Endodermal cell (in vitro differentiated cells): ENCODE measurements at places on chromosomes 1 and 21. TPM values are rescaled to one million over a fixed set of nuclear protein-coding genes. Genes with fewer than 3 reads are reported as not detected.

DNA sequence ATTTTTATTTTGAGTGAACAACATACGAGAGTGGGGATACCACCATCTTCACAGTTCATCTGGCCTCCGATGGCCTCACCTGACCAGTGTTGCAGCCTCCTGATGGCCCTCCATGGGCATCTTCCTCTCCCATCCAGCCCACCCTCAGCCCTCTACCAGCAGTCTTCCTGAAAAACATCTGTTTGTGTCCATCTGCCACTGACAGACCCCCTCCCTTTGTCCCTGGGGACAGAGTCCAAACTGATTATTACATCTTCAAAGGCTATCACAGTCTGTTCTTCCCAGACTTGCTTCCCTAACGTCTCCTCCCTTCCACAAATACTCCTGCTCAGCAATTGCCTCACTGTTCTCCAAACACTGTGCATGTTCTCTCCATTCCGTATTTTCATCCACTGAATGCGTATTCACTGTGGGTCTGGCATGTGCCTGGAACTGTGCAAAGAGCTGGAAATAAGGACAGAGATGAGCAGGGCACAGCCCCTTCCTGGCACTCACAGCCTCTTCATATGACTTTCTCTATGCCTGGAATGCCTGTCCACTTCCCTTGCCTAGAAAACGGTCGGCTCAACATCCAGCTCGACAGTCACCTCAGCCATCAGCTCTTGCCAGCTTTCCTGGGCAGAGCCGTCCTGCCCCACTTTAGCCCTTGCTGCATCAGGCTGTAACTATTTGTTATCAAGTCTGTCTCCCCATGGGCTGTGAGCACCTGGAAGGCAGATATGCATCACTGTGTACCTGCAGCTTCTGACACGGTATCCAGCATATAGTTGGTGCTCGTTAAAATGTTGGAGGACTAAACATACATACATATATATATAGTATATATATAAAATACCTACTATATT lies 8.3 kb upstream of the ATF3 start:
- no peak overlapping the region for H3K4me3 ChIP-seq
- H3K36me3 ChIP-seq = no peaks in the 10 kb centered on the region
- peaks cover 49% of the 10 kb centered on the region for H3K27me3 ChIP-seq
- peaks cover 7% of the 10 kb centered on the region for H3K4me1 ChIP-seq
- peak; percentile 36 for DNase-seq
- no peak overlapping the region for H3K27ac ChIP-seq

DNA sequence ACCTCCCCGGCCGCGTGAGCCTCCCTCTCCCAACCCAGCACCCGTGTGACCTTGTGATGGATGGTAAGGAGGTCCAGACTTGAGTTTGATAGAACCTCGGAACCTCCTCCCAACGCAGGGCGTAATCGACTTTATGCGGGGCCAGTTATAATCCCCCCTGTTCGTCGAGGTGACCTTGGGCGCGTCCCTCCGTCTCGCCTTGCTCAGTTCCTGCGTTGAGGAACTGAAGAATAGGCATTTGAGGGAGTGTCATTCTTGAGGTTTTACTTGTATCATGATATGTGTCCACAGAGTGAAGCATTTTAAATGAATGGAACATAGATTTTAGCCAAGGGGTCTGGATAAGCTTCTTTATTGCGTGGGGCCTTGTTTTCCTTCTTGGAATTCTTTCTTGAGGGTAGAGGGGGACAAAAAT lies 433 bp downstream of the TIMM17A start:
- peak overlapping the region; percentile 99 for H3K4me3 ChIP-seq
- H3K4me1 ChIP-seq = peaks cover 2% of the 10 kb centered on the region
- no peak overlapping the region for H3K27ac ChIP-seq

GRCh38 chr1:55483523-55483922 lies 268.4 kb upstream of the USP24 start:
- H3K4me3 ChIP-seq = no peak overlapping the region
- no peaks in the 10 kb centered on the region for H3K4me1 ChIP-seq
- no peaks in the 10 kb centered on the region for H3K36me3 ChIP-seq
- DNase-seq = no peak

- no peak overlapping the region for H3K27ac ChIP-seq
- no peaks in the 10 kb centered on the region for H3K27me3 ChIP-seq
- no peak for DNase-seq
- H3K4me3 ChIP-seq = no peak overlapping the region
These were observed 36.8 kb downstream of the MAP10 start for GRCh38 chr1:232841823-232842565.

- H3K27me3 ChIP-seq = no peaks in the 10 kb centered on the region
- no peak overlapping the region for H3K27ac ChIP-seq
- H3K4me1 ChIP-seq = peaks cover 18% of the 10 kb centered on the region
- H3K36me3 ChIP-seq = peaks cover 4% of the 10 kb centered on the region
These were observed 49.1 kb downstream of the ATP2B4 start for GRCh38 chr1:203675596-203676347.

GRCh38 chr1:184487531-184488193 lies 100.8 kb downstream of the C1orf21 start:
- no peak overlapping the region for H3K27ac ChIP-seq
- H3K4me1 ChIP-seq = peaks cover 4% of the 10 kb centered on the region
- no peak overlapping the region for H3K4me3 ChIP-seq

DNA sequence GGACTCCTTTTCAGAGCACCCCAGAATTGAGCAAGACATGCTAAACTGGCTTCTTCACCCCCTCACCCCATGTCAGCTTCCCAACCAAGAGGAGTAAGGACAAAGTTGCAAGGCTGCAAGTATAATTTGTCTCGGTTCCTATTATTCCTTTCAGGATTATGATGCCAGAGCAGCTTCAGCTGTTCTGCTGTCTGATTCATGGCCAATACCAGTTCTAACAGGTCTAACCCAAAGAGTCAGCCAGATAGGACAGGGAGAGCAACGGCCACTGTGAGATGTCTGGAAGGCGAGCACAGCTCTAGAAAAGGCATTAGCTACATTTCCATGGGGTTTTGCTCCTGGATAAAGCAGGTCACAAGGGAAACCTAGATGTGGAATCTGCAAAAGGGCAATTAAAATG lies 53.3 kb upstream of the HOOK1 start:
- H3K27ac ChIP-seq = no peak overlapping the region
- H3K4me3 ChIP-seq = no peak overlapping the region
- H3K27me3 ChIP-seq = peaks cover 6% of the 10 kb centered on the region
- H3K36me3 ChIP-seq = no peaks in the 10 kb centered on the region
- H3K4me1 ChIP-seq = peaks cover 6% of the 10 kb centered on the region

S100A14 gene
- total RNA-seq = 112 to 146 TPM (median 119 TPM) in 3 replicates

DNA sequence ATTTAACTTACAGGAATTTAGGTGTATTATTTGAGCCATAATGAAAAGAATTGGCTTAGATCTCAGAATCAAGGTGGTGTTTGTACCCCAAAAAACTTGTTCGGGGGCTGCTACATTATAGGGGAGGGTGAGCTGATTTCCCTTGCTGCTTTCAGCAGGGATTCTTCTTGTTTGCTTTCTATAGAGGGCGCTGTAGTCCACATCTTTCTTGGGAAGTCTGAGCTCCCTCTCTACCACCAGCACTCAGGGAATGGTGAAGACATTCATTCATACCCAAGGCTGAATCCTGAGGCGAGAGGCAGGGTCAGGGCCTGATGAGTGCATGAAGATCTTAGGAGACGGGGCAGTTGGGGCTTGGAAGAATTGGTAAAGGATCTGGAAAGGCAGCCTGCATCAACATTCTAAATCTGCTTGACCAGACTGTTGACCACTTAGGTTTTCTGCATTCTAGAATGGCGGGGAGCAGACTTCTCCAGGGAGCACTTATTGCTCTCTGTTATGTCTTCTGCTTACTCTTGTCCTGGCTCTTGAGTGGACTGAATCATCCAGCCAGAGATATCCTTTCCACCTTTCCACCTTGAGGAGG lies 18.9 kb downstream of the SPATA46 start:
- no peak overlapping the region for H3K4me3 ChIP-seq
- H3K4me1 ChIP-seq = peaks cover 3% of the 10 kb centered on the region
- no peaks in the 10 kb centered on the region for H3K27me3 ChIP-seq
- H3K36me3 ChIP-seq = no peaks in the 10 kb centered on the region
- H3K27ac ChIP-seq = peak overlapping the region; percentile 52
- peak; percentile 73 for DNase-seq

- H3K27me3 ChIP-seq = no peaks in the 10 kb centered on the region
- no peaks in the 10 kb centered on the region for H3K36me3 ChIP-seq
- no peak overlapping the region for H3K4me3 ChIP-seq
- DNase-seq = no peak
- H3K27ac ChIP-seq = no peak overlapping the region
- H3K4me1 ChIP-seq = no peaks in the 10 kb centered on the region
These were observed 16.0 kb downstream of the NPHP4 start for GRCh38 chr1:5976231-5976630.

DNA sequence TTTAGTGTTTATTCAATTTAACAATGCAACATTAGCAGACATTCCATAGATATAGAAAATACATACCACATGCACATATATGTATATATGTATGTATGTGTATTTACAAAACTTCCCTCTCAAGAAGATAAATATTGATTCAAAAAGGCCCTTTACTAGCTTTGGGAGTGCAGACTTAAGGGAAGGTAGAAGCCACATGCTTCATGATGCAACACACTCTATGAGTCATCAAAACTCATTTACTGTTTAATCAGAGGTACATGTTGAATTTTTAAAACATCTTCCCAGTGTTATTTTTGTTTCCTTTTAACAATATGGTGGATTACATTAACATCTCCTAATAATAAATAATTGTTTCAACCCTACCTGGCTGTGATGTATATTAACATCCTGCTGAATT lies 61.4 kb upstream of the KIRREL1 start:
- DNase-seq = no peak
- no peaks in the 10 kb centered on the region for H3K4me1 ChIP-seq
- H3K27ac ChIP-seq = no peak overlapping the region
- H3K4me3 ChIP-seq = no peak overlapping the region
- H3K36me3 ChIP-seq = no peaks in the 10 kb centered on the region
